ENCODE measurements at places on chromosomes 12 and 14.

DNA sequence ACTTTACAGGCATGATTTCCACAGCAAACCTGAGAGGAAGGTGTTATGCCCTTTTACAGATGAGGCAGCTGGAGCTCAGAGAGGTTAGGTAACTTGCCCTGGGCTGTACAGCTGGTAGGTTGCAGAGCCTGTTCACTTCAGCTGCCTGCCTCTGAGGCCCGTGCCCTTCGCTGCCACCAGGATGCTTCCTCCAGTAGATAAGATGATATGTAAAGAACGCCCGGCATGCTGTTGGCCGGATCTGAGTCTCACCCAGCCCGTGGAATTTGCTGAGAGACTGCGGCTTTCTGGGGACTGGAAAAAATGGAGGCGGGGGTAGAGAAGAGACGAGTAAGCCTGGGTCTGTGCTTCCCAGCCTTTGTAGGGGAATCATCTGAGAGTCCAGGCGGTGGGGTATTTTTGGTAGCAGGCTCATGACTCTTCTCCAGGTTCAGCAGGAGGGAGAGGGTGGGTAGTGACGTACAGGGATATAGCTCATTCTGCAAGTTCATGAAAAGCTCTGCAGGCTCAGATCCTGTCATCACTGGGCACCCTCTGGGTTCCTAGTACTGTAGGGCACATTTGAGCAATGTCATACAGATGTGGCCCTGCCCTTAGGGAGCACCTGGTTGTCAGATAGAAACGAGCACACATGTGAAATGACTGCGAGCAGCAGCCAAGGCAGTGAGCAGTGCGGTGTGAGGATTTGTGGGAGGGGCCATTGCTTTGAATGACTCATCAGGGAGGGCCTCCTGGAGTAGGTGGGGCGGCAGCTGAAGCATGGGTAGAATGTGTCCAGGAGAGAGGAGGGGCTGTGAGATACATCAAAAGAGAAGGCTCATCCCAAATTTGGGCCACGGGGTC lies 159.4 kb downstream of the TSPAN9 start:
- DNase-seq: no peak

DNA sequence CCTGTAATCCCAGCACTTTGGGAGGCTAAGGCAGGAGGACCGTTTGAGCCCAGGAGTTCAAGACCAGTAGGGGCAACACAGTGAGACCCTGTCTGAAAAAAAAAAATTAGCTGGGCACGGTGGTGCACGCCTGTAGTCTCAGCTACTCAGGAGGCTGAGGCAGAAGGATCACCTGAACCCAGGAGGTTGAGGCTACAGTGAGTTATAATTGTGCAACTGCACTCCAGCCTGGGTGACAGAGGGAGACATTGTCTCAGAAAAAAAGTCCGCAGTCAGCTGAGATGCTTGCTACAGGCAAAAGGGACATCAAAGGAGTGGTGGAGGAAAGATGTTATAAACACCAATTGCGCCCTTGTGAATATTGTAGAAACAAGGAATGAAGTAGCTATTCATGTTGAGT lies 77.8 kb downstream of the NDUFA12 start:
- DNase-seq: no peak

DNA sequence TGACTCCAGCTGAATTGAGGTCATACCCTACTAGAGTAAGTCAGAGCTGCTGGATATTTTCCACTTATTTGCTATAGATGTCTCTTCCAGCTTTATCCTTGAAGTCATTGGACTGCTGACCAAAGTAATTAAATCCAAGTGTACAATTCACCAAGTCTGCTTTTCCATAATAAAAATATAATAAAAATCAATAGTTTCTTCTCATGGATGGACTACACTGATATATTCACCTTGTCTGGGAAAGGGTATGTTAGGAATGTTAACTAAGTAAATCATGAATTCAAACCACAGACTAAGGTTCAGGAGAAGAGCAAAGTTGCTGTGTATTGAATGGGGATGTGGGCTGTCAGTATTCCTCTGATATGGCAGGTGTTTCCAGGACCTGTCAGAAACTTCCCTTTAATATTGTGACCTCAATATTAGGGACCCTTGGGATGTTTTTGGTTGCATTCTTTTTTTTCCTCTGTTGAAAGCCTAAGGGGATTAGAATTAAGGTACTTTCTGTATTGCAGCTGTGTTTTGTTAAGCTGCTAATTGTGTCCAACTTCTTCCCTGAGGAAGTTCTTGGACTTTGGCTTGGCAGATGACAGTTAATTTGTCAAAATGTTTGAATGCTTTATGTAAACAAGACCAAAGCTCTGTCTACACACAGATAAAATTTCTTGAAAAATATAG lies 284.0 kb downstream of the ATP23 start:
- DNase-seq: no peak

GRCh38 chr12:47234576-47235141 lies 154.9 kb upstream of the AMIGO2 start:
- DNase-seq: no peak

DNA sequence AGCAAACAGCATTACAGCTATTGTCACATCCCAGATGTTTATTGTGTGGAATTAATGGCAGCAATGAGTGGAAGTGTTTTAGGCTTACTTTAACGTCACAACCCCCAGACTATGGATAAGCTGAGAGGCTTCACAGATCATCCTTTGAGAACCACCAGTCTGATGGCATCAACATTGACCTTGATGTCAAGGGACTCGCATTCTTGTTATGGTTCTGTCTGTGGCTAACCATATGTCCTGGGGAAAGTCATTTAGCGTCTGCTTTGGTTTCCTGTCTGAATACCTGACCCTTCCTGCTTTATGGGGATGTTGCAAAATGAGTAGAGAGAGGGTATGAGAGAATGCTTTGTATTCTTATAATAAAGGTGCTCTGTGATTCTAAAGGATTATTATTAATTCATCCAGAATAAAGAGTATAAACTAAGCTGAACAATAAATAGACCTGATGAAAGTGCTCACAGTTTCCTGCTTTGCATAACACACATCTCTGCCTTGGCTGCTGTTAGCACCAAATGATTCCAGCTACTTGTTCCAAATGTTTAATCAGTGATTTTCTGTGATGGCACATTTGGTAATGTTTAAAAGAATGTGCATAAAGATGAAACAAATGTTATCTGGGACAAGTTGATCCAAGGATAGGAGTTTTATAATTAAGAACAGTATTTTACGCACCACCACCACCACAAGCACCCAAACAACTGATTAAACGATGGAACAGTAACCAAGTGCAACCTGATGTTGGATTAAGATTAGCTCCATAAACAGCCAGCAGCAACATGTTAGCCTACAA lies 116.9 kb upstream of the LRIG3 start:
- no peak for DNase-seq

DNA sequence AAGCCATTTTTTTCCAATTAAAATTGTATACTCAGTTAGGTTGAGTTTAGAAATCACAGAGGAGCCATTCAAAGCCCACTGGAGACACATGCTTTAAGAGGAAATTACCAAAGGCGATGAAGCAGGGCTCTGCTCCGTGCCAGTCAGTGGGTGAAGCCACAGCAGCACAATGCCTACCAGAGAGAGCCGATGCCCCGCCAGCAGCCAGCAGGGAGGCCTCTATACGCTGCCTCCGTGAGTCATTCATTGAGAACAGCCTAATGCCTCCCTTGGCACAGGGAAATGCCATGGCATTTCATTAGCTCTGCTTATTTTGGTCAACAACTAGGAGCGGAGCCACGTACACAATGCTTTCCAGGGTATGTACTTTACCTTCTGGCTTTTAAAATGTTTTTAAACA lies 197.8 kb upstream of the FRMD6 start:
- DNase-seq: no peak

DNA sequence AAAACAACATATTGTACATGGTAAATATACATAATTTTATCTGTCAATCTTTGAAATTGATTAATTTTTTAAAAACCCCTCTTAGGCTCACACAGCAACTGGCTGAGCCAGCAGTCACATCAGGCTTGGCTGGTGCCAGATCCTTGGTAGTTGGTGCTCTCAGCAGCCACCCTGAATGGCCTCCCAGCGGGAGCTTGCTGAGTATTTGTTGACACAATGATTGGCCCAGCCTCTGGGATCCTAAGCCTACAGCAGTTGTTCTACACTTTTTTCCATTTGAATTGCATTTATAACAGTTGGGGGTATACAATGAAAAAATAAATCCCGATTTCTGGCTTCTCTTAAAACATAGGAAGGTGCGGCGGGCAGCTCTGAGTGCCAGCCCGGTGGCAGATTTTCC lies 11.1 kb downstream of the PRKAB1 start:
- DNase-seq: no peak

DNA sequence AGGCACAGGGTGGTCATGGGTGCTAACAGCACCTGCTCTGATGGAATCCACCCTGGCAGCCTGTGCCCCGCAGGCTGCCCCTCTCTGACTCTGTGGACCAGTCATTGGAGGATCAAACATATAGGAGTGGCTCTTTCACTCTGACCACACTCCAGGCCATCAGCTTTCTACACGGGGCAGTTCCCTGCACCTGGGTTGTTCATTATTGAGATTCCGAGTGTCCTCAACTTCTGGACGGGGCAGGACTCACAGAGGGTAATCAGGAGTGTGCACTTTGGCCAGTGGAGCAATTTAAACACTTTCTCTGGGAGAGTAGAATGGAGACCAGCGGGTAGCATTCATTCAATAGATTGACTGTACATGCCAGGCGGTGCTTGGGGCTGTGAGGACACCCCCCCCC lies 94.8 kb downstream of the NINJ2 start:
- DNase-seq: no peak

DNA sequence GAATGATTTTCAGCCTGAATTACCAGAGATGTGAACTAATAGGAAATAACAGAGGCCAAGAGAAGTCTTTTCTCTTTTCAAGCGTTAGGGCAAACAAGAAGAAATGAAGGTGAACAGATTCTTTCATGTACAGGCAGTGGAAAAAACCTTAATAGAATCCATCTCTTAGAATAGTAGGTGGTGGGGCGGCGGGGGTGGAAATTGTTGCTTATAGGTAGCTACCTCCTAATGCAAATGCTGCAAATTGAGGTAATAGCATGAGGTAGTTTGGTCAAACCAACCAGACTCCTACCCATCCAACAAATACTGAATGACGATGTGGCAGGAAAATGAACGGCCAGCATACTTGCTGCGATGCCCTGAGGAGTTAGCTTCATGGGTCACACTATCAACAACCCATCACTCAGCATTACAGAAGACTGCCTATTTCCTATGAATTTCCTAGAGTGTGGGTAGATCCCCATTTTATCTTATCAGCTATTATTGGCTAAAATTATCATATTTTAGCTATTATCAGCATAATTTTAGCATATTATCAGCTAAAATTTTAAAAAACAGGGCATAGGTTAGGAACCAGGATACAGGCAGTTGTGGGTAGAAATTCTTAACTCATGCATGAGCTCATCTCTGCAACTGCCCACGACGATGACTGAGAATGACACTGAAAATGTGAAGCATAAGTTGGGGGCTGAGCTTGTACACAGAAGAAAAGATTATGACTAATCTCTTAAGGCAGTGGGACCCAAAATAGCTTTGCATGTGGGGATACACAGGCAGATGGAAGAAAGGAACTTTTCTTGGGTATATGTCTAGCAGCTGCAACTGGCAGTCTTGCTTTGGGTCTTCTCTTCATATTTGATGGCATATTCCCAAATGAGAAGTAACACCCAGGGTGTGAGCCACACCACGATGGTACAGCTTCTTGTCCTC lies 68.7 kb downstream of the NIN start:
- DNase-seq: peak; percentile 30

DNA sequence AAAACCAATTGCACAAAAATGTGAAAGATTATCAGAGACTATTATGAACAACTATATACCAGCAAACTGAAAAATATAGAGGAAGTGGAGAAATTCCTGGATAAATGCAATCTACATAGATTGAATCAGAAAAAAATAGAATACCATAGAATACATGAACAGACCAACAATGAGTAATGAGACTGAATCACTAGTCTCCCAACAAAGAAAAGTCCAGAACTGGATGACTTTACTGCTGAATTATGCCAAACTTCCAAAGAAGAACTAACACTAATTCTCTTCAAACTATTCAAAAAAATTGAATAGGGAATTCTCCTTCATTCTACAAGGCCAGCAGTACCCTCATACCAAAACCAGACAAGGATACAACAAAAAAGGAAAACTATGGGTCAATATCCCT lies 60.6 kb downstream of the GUCY2C start:
- DNase-seq: no peak

DNA sequence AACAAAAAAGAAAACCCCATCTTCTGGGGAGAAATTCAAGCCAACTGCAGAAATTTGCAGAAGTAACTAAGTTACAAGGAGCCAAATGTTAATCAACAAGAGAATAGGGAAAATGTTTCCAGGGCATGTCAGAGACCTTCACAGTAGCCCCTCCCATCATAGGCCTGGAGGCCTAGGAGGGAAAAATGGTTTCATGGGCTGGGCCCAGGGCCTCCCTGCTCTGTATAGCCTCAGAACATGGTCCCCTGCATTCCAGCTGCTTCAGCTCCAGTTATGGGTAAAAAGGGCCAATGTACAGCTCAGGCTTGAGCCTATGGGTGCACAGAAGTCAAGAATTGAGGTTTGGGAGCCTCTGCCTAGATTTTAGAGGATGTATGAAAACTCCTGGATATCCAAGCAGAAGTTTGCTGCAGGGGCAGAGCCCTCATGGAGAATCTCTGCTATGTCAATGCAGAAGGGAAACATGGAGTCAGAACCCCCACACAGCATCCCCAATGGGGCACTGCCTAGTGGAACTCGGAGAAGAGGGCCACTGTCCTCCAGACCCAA lies 260.9 kb downstream of the DUSP6 start:
- no peak for DNase-seq

DNA sequence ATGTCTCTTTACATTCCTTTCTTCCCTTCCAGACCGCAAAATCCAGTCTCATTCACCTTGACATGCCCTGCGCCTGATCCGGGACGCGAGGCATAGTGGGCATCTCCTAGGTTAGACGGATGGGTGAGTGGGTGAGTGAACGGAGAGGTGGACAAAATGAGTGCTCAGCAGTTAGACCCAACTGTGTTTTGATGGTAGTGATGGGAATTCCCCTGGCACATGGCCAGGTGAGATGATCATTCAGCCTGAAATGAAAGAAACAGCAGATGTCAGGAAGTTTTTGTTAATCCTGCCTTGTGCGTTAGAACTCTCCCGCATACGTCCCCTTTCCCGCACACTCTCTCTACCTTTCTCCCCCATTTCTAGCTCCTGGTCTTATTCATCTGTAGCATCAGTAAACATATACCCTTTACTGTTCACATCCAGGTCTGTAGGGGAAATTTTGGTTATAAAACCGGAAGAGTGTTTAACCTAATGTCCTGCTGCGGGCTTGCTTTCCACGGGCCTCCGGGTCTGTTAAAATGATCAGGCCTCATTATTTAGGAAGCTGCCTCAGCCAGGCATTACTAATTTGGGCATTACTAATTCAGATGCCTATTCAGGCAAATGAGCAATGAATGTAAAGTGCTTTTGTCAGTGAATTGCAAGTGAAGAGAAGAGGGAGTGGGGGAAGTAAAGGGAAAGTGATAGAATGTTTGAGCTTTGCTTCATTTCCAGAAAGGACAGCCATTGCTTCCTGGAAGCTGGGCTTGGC lies 172.8 kb downstream of the ETV6 start:
- no peak for DNase-seq

GRCh38 chr12:120067084-120067869 lies 49.3 kb downstream of the RAB35 start:
- DNase-seq: no peak
